H9 (cell line): ENCODE measurements at places on chromosomes 1 and 21. TPM values are rescaled to one million over a fixed set of nuclear protein-coding genes. Genes with fewer than 3 reads are reported as not detected.

DNA sequence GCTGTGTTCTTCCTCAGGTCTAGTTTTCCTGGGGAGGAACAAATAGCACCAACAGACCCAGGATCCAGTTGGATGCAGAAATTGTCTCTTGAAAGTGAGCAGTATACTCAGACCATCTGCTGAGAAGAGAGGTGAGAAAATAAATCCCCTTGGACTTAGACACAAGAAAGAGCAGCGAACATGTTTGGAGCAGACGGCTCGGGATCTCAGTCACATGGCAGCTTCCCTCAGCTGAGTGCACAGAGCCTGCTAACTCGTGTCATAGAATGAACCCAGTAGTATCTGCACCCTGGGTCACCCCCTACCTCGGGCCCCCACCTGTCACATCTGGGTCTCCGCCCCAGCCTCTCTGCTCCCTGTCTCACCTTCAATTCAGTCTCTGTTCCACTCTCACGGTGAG is 115.6 kb downstream of the CCDC185 start:
- DNase-seq = no peak
- no peak overlapping the region for H3K4me3 ChIP-seq
- H3K27me3 ChIP-seq = no peaks in the 10 kb centered on the region
- no peaks in the 10 kb centered on the region; the same call in 2 of the 3 replicates for H3K36me3 ChIP-seq
- no peak overlapping the region for H3K27ac ChIP-seq

GRCh38 chr1:173433751-173434326 is 43.3 kb upstream of the PRDX6 start:
- no peaks in the 10 kb centered on the region for H3K27me3 ChIP-seq
- H3K4me3 ChIP-seq = no peak overlapping the region
- DNase-seq = no peak
- no peak overlapping the region for H3K27ac ChIP-seq

GRCh38 chr1:183101841-183102276 is 78.6 kb downstream of the LAMC1 start:
- H3K27me3 ChIP-seq = no peaks in the 10 kb centered on the region
- H3K4me1 ChIP-seq = peaks cover 21% of the 10 kb centered on the region
- no peak for DNase-seq
- H3K36me3 ChIP-seq = no peaks in the 10 kb centered on the region
- H3K27ac ChIP-seq = no peak overlapping the region
- no peak overlapping the region for H3K4me3 ChIP-seq

GRCh38 chr1:90357995-90358394 is 359.1 kb downstream of the BARHL2 start:
- no peaks in the 10 kb centered on the region for H3K36me3 ChIP-seq
- H3K27me3 ChIP-seq = no peaks in the 10 kb centered on the region
- no peak overlapping the region for H3K27ac ChIP-seq
- no peak for DNase-seq
- no peaks in the 10 kb centered on the region for H3K4me1 ChIP-seq

GRCh38 chr21:34690041-34690792 is 21.4 kb downstream of the CLIC6 start:
- no peak for DNase-seq
- no peak overlapping the region for H3K4me3 ChIP-seq
- H3K27me3 ChIP-seq = no peaks in the 10 kb centered on the region
- peaks cover 4% of the 10 kb centered on the region; the same call in 1 of the 2 replicates for H3K4me1 ChIP-seq

DNA sequence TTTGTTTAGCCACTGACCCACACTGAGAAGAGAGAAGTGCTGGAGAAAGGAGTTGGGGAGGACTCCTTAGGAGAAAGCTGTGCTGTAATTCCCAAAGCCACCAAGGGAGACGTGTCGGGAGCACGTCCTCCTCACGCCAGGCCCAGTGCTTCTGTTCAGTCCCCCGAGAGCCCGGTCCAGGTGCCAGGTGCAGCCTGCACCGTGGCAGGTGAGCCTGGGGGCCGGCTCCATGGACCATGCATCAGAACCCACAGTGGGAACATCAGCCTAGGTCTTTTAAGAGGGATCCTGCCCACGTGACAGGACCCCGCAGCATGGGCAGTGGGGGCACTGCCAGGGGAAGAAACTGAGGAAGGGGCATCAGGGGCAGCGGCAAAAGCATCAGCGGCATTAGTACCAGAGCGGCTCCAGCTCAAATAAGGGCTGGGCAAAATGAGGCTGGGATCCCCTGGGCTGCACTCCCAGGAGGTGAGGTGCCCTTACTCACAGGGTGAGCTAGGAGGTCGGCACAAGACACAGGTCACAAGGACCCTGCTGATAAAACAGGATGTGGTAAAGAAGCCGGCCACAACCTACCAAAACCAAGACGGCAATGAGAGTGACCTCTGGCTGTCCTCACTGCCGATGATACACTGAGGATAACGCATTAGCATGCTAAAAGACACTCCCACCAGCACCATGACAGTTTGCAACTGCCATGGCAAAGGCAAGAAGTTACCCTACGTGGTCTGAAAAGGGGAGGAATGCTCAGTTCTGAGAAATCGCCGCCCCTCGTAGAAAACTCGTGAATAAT is 24.6 kb upstream of the PRDM15 start:
- H3K4me3 ChIP-seq = no peak overlapping the region
- H3K27ac ChIP-seq = no peak overlapping the region

- H3K4me1 ChIP-seq = no peaks in the 10 kb centered on the region
Observed at GRCh38 chr1:115252585-115252984, 85.5 kb downstream of the NGF start.

GRCh38 chr21:45103971-45104520 is 29.7 kb downstream of the ADARB1 start:
- H3K27me3 ChIP-seq = no peaks in the 10 kb centered on the region
- H3K36me3 ChIP-seq = no peaks in the 10 kb centered on the region
- no peak overlapping the region for H3K4me3 ChIP-seq

- H3K27me3 ChIP-seq = no peaks in the 10 kb centered on the region
- H3K4me3 ChIP-seq = no peak overlapping the region
- no peak for DNase-seq
- no peak overlapping the region for H3K27ac ChIP-seq
- H3K36me3 ChIP-seq = peaks cover 1% of the 10 kb centered on the region; the same call in 2 of the 3 replicates
Observed at GRCh38 chr21:36079671-36080070, 9.8 kb downstream of the CBR1 start.

DNA sequence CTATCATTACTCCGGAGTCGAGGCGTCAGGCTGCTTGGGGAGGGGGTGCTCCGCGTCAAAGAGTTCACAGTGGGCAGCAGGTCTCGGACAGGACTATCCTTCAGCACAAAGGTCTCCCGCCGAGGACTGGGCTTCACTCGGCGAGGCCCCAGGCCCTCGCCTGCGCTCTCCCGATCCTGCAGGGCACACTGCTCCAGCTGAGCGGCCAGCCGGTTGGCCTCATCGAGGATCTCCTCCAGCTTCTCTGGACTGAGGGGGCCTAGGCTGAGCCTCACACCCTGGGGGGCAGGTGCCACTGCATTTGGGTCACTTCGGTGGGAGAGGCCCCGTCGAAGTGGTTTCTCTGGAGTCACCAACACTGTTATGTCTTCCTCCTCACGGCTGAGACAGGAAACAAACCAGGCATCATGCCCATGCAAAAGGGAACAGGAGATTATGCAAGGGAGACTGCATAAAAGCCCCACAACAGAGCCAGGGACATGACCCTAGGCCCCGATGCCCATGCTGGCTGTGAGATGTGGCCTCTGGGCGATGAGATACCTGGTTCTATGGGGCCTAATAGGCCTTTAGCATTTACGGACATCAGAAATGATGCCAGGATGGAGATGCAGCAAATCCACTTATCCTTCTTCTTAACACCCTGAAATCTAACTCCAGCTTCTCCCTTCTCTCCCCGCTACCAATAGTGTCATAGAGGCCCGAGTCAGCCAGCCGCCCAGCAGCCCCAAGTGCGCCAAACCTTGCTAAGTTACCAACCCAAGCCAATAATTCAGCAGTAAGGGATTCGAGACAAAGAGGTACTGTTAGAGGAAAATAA is 1.1 kb downstream of the PSRC1 start:
- no peaks in the 10 kb centered on the region for H3K27me3 ChIP-seq
- peaks cover 30% of the 10 kb centered on the region for H3K36me3 ChIP-seq
- peak overlapping the region; percentile 100 for H3K4me3 ChIP-seq
- peaks cover 3% of the 10 kb centered on the region; the same call in 1 of the 2 replicates for H3K4me1 ChIP-seq
- DNase-seq = no peak
- H3K27ac ChIP-seq = no peak overlapping the region

- H3K27ac ChIP-seq = no peak overlapping the region
- no peaks in the 10 kb centered on the region for H3K4me1 ChIP-seq
- no peak overlapping the region for H3K4me3 ChIP-seq
- DNase-seq = no peak
Observed at GRCh38 chr1:36941316-36941978, 92.9 kb downstream of the GRIK3 start.

Gene C21orf91
- 46.0 and 49.2 TPM in 2 replicates for total RNA-seq

Gene TNFRSF18
- 1.9 and 2.0 TPM in 2 replicates for total RNA-seq

Gene CTSS
- total RNA-seq = not detected in 2 replicates

Gene NTMT2
- 0.28 TPM in 1 of 2 replicates, not detected in the other for total RNA-seq

Gene TAGLN2
- total RNA-seq = 76.7 and 80.5 TPM in 2 replicates
